H1 (cell line): ENCODE measurements at places on chromosomes 5 and 9.
A peak's percentile ranks its signal among the peaks of the same experiment; 100 is the strongest.

GRCh38 chr9:80899208-80899607, 790.1 kb downstream of the TLE1 start:
- no peak overlapping the region for H3K27ac ChIP-seq
- no peak overlapping the region for H3K4me3 ChIP-seq
- no peaks in the 10 kb centered on the region for H3K4me1 ChIP-seq
- no peaks in the 10 kb centered on the region for H3K27me3 ChIP-seq
- H3K36me3 ChIP-seq: no peaks in the 10 kb centered on the region

DNA sequence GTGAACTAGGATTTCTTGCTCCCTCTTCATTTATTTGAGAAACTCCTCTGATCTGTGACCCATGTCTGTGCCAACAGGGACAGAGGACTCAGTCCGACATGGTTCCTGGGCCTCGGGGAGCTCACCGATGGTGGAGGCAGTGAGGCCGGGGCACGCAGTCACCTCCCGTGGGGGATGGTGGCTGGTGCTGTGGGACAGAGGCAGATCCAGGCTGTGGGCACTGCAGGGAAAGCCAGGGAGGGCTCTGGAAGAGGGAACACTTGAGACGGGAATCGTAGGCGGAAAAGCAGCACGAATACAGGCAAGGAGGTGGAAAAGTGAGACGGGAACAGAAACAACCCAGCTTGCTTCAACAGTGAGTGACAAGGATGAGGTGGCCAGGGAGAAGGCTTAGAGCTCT, 127.8 kb downstream of the GABBR2 start:
- no peaks in the 10 kb centered on the region for H3K4me1 ChIP-seq
- H3K36me3 ChIP-seq: no peaks in the 10 kb centered on the region
- H3K27ac ChIP-seq: no peak overlapping the region
- no peak overlapping the region for H3K4me3 ChIP-seq
- no peaks in the 10 kb centered on the region for H3K27me3 ChIP-seq

DNA sequence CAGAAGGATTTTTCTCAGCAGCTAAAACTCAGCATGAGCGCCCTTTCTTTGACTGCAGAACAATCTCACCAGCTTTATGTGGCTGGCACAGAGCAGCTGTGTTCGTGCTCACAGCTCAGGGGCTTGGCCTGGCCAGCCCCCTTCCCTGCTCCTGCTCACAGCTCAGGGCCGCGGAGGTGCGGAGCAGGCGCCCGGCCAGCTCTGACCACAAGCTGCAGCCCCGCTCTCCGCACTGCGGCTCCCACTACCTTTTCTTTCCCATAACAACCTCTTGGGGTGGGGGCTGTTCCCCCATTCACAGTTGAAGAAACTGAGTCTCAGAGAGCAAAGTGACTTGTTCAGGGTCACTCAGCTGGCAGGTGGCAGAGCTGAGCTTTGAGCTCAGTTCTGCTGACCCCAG, 34.0 kb upstream of the PHYKPL start:
- no peak overlapping the region for H3K4me3 ChIP-seq
- H3K27me3 ChIP-seq: no peaks in the 10 kb centered on the region
- H3K36me3 ChIP-seq: no peaks in the 10 kb centered on the region
- no peak for DNase-seq
- no peak overlapping the region for H3K27ac ChIP-seq

DNA sequence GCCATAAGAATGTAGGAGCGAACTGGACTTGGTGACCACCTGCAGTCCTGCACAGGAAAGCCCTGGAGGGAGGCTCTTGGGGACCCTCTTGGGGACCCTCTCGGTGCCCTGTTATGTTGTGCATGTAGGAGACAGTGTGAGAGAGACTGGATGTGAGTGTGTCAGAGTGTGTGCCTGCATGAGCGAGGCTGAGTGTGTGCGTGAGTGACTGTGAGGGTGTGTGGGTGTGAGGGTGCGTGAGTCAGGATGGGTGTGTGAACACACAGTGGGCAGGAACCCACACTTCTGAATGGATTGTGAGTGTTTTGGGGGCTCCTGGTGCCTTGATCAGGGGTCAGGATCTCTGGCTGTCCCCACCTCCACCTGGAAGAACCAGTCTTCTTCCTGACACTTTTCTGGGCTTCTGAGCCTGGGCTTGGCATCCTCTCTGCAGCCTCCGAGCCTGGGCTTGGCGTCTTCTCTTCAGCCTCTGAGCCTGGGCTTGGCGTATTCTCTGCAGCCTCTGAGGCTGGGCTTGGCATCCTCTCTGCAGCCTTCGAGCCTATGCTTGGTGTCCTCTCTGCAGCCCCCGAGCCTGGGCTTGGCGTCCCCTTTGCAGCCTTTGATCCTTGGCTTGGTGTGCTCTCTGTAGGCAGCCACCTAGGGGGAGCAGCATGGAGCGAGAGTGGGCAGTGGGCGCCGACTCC, 25.6 kb upstream of the ANKRD33B start:
- no peak overlapping the region for H3K4me3 ChIP-seq
- no peaks in the 10 kb centered on the region; the same call in 1 of the 2 replicates for H3K4me1 ChIP-seq
- peaks cover 2% of the 10 kb centered on the region; the same call in 1 of the 2 replicates for H3K27me3 ChIP-seq

- H3K4me3 ChIP-seq: no peak overlapping the region
- no peak for DNase-seq
- peaks cover 6% of the 10 kb centered on the region for H3K4me1 ChIP-seq
- H3K27me3 ChIP-seq: no peaks in the 10 kb centered on the region
These were observed 22.9 kb downstream of the ACSL6 start for GRCh38 chr5:131988601-131989000.

DNA sequence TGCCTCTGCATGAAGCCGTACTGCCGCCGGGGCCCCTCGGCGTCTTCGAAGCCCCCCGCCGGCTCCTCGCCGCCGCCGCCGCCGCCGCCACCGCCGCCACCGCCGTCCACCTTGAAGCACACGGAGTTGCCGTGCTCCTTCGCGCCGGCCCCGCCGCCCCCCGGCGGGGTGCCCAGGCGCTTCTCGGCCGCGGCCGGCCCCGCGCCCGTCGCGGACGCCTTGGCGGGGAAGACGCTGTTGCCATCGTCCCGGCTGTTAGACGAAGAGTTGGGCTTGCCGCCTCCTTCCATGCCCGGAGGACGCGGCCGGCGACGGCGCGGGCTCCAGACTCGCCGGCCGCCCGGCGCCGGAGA, 400 bp downstream of the HCN1 start:
- no peaks in the 10 kb centered on the region for H3K36me3 ChIP-seq
- peaks cover 5% of the 10 kb centered on the region; the same call in 1 of the 2 replicates for H3K4me1 ChIP-seq
- H3K4me3 ChIP-seq: peak overlapping the region; percentile 49
- H3K27me3 ChIP-seq: peaks cover 3% of the 10 kb centered on the region

DNA sequence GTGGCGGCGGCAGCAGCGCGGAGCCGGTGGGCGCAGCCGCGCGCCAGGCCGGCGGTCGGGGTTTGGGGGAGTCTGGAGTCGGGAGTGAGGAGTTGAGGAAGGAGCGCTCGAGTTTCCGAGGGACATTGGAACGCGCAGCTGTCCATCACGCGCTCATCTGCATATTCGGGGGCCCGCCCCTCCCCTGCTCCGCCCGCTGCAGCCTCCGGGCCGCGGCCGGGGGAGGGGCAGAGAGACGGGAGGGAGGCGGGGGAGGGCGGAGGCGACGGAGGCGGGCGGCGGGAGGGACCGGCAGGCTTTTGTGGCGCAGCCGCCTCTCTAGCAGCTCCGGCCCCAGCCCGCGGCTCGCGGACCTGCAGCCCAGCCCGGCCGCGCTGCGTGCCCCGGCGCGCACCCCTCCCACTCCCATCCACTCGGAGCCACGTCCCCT, at the start of gene IRX2:
TSS of gene IRX2 (minus strand) at position 86 of the 430 bp plus-strand sequence. CDS start 264 bp downstream, outside the sequence.
- H3K4me1 ChIP-seq: peaks cover 4% of the 10 kb centered on the region
- H3K27me3 ChIP-seq: peaks cover 4% of the 10 kb centered on the region
- H3K36me3 ChIP-seq: peaks cover 29% of the 10 kb centered on the region
- H3K27ac ChIP-seq: peak within 1 kb of the TSS; percentile 62; the same call in 1 of the 2 replicates

- H3K27ac ChIP-seq: no peak overlapping the region
- H3K36me3 ChIP-seq: no peaks in the 10 kb centered on the region
- no peak for DNase-seq
- no peaks in the 10 kb centered on the region for H3K27me3 ChIP-seq
These were observed 152.6 kb upstream of the FST start for GRCh38 chr5:53327811-53328334.

- no peak overlapping the region for H3K4me3 ChIP-seq
- no peaks in the 10 kb centered on the region for H3K36me3 ChIP-seq
- no peak for DNase-seq
- H3K27ac ChIP-seq: no peak overlapping the region
- H3K27me3 ChIP-seq: no peaks in the 10 kb centered on the region
These were observed 230.3 kb downstream of the CRB2 start for GRCh38 chr9:123586275-123586674.

DNA sequence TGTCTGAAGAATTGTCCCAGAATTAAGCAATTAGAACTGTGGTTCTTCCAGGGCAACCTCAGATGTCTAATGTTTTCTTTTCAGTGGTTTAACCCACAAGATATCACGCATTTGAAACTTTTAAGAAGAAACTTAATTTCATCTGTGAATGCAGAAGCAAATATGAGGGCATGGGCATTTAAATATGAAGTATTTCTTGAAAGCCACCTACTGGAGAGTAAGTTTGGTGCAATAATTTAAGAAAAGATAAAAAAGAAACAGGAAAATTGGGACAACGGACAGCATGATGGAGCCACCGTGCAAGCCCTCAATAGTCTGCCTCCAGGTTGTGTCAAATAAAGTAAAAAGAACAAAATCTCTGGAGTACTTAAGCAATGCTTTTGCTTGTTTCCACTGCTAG, 1.2 kb upstream of the CAPSL start:
- no peaks in the 10 kb centered on the region for H3K4me1 ChIP-seq
- H3K27ac ChIP-seq: no peak overlapping the region
- H3K4me3 ChIP-seq: no peak overlapping the region
- H3K27me3 ChIP-seq: no peaks in the 10 kb centered on the region
- DNase-seq: no peak
- no peaks in the 10 kb centered on the region for H3K36me3 ChIP-seq
